ENCODE measurements at places on chromosomes 11 and 22.

DNA sequence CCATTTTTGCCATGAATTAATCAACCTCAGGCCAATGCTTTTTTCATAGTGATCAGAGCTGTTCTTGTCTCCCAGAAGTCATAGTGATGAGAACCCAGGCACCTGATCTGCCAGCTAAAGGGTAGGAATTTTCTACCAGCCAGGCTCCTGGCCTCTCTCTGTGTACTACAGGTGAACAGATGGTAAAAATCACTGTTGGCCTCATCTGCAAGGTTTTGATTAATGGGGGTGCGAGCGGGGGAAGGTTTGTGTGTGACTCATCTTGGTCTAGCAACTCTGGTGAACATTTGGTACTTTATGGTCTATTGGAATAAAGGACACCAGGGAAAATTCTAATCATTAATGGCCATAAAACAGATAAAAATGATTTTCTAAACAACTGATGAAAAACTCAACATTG lies 14.4 kb upstream of the APOL4 start:
- DNase-seq = no peak

DNA sequence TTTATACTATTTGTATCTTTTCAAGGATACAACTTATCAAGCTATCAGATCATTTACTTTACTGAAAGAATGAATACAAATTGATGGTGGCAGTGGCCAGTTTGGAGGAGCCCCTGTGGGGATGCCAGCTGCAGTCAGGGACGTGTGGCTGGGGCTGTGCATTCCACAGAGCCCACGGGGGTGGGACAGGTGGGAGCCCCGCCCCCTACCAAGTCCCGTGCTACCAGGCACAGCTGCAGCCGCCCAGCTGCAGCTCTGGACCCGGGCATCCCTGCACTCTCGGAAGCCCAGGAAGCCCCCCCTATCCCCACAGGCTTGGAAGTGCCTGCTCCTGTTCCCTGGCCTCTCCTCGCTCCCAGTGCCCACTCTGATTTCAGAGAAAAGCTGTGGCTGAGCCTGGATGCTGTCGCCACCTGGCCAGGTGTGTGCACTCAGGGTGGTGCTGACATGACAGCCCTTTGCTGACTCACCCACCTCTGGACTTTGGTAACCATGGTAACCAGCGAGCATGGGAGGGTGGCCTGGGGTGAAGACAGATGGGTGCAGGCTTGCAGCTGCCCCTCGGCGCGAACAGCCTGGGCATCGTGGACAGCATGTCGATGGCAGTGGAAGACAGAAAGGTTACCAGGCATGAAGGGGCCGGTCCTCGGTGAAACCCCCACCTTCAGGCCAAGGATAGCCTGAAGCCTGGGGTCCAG lies 138.1 kb downstream of the SBF2 start:
- DNase-seq = no peak

DNA sequence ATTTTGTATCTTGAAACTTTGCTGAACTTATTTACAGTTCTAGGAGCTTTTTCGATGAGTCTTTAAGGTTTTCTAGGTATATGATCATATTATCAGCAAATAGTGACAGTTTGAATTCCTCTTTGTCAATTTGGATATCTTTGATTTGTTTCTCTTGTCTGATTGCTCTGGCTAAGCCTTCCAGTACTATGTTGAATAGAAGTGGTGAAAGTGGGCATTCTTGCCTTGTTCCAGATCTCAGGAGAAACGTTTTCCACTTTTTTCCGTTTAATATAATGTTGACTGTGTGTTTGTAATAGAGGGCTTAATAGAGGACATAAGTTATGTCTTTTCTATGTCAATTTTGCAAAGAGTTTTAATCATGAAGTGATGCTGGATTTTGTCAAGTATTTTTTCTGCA lies 124.3 kb downstream of the ZNF280B start:
- no peak for DNase-seq

GRCh38 chr11:3220521-3221407 lies 2.2 kb upstream of the MRGPRG start:
- DNase-seq = no peak

DNA sequence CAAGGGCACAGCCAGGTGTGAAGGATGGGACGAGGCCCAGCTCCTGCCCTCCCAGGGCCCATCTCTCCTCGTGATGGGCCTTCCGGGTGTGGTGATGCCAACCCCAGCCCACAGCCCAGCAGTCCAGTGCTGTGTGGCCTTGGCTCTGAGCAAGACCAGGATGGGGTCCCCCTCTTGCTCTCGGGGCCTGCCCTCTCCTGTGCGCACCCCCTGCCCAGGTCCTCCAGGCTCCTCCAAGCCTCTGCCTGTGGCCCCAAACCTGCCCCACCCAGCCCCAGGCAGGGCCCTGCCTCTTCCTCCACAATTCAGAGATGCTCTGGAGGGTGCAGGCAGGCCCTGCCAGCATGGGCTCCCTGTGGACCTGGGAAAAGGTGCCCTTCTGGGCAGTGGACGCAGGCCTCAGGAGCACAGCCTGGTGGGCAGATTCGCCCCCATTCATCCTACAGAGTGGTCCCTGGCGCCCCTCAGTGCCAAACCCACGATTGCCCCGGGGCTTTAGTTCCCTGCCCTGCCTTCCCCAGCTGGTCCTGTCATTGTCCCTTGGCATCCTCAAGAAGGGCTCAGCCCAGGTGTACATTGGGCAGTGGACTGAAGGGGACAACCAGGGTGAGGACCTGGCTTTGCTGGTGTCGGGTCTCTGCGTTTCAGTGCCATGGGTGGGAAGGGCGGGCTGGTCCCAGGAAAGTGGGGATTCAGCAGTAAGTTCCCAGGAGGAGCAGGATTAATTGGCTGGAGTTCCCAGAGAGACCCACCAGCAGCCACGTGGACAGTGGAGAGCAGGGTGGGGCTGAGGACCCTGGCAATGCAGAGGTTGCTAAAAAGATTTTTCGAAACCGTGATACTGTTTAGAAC lies 19.8 kb downstream of the EIF1AD start:
- no peak for DNase-seq

DNA sequence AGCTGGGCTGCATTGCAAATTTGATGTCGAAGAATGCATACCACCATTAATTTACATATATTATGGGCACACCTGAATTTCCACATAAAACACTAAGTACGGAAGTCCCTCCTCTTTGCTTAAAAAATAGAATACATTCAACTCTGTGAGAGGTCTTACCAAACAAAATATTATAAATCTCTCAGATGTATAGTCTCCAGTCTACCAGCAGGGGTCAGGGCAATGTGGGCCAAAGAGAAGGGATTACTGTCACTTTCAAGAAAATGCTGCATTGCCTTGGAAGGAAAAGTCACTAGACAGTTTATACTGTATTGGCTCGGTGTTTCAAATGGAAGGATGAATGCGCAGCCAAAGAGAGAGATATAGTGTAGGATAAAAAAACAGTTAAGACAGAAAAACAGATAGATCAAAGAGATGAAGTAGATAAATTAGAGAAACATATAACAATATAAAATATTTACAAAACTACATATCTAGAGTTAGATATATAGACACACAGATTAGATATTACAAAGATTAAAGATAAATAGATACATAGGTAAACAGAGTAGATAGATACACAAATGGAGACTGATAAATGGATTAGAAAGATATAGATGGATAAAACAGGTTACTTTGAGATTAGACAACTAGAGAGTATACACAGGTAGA lies 20.9 kb downstream of the SERGEF start:
- DNase-seq = no peak

GRCh38 chr11:76609736-76610370 lies 60.7 kb downstream of the LRRC32 start:
- no peak for DNase-seq

- DNase-seq = no peak
Measured at GRCh38 chr11:86500500-86501140, 125.9 kb downstream of the CCDC81 start.

- DNase-seq = no peak
Measured at GRCh38 chr22:48595511-48595905, 1232.2 kb downstream of the BRD1 start.

- no peak for DNase-seq
Measured at GRCh38 chr11:134807997-134808396, 396.0 kb upstream of the B3GAT1 start.

DNA sequence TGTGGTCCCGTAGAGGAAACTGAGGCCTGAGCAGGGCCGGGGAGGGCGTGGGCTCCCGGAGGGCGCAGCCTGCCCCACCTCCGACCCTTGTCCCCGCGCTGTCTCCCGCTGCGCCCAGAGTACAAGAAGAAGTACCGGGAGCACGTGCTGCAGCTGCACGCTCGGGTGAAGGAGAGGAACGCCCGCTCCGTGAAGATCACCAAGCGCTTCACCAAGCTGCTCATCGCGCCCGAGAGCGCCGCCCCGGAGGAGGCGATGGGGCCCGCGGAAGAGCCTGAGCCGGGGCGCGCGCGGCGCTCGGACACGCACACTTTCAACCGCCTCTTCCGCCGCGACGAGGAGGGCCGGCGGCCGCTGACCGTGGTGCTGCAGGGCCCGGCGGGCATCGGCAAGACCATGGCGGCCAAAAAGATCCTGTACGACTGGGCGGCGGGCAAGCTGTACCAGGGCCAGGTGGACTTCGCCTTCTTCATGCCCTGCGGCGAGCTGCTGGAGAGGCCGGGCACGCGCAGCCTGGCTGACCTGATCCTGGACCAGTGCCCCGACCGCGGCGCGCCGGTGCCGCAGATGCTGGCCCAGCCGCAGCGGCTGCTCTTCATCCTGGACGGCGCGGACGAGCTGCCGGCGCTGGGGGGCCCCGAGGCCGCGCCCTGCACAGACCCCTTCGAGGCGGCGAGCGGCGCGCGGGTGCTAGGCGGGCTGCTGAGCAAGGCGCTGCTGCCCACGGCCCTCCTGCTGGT lies 1.9 kb downstream of the NLRP6 start:
- no peak for DNase-seq

GRCh38 chr11:28105869-28106268 lies 2.1 kb downstream of the KIF18A start:
- no peak for DNase-seq

DNA sequence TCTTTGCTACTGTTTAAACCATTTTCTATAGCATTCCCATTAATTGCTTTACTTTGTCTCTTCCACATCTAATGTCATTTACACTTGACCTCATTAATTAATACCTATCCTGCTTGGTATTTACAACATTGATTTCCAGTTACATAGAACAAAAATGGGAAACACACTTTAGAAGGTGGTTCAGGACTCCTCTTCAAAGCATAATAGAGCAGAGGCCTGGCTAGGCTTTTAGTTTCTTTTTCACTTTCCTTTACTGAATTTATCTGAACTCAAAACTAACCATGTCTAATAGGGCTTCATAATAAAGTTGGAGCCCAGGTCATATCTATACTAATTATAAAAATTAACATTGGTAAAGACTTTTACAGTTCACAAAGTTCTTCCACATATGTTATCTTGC lies 648.0 kb upstream of the KIRREL3 start:
- DNase-seq = no peak

DNA sequence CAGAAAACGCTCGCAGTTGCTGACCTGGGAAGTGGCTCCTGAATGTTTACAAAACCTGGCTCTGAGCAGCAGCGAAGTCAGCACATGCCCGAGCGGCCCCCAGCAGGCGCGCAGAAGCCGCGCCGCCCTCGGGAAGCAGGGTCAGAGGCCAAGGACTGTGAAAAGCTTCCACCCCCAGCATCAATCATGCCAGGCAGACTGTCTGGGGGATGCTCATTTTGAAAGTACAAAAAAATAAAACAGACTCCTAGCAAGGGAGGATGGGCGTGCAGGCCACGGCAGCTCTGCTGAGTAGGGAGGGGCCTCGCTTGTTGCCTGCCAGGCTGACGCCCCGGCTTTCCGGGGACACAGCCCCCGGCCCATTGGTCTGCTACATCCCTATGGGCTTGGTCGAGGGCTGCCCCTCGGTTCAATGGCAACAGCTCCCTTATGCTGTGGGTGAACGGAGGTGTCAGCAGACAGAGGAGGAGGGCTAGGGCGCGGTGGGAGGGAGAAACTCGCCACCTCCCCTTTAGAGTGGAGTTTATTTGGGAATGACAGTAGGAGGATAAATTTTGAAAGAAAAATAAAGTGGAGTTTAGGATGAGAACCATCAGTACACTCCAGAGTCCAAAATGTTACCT lies 37.7 kb upstream of the GNB1L start:
- DNase-seq = no peak

GRCh38 chr11:18490736-18491485 lies 35.3 kb downstream of the LDHAL6A start:
- no peak for DNase-seq

GRCh38 chr11:81253244-81253643 lies 1480.4 kb downstream of the FAM181B start:
- no peak for DNase-seq

DNA sequence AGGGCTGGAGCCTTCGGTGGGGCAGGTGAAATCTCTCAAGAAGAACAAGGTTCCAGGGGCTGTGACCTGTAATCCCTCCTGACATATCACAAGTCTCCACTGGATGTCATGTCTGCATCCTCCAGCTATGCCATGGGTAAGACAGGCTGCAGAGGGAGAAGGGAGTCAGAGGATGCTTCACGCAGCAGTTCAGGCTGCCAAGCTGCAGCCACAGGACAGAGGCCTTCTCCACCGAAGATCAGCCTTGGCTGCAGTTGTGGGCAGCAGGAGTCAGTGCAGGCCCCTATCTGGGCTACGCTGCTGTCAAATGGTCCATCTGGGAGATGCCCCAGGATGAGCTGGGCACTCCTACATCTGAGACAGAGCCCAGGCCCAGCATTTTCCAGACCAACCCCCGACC lies 25.0 kb downstream of the DKK3 start:
- no peak for DNase-seq

DNA sequence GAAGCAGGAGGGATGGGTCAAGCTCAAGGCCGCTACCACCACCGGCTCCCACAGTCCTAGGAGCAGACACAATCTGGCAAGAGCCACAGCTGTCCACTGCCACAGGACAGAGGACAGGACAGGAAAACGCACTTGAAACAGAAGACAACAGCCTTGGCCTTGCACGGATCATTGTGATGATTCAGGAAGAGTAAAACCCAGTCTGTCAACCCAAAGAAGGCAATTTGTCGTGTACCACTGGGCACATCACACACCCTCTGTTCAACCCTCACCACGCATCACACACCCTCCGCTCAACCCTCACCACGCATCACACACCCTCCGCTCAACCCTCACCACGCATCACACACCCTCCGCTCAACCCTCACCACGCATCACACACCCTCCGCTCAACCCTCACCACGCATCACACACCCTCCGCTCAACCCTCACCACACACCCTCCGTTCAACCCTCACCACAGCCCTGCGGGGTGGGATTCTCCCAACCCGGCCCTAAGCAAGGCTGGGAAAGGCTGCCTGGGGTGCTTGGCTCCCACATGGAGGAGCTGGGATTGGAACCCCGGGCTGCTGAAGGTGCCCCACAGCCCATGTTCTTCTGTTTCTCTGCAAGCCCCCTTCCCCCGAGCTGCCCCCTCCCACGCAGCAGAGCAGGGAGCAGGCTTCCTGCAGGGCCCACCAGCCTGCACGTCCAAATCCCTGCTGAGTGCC lies 11.3 kb upstream of the CDC42BPG start:
- DNase-seq = no peak

GRCh38 chr11:30314625-30315024 lies 8.3 kb upstream of the ARL14EP start:
- DNase-seq = no peak

Data from stimulated activated CD4-positive, alpha-beta T cell treated with anti-CD3 and anti-CD28 coated beads, Interleukin-1b, Interleukin-23, amount 100 ng/mL, for 1 hour (primary cell).